NCI-H2029 treated with DMSO at 0.1 percent for 48 hours (cell line): ENCODE measurements at places on chromosomes 6 and 20.

DNA sequence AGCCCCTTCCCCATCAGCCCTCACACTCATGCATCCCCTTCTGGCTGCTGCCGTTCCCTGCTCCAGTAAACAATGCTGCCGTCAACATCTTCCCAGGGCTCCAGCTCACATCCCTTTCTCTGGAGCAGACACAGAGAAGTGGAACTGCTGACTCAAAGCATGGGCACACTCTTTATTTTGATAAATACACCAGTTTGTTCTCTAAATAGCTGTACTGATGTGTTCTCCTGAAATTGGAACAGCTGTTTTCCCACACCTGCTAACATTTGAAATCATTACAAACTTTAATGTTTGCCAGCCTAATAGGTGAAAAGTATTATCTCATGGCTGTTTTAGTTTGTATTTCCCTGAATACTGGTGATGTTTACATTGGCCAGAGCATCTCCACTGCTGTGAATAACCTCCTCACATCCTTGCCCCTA is 102.1 kb upstream of the NXT1 start:
- no peak for DNase-seq

DNA sequence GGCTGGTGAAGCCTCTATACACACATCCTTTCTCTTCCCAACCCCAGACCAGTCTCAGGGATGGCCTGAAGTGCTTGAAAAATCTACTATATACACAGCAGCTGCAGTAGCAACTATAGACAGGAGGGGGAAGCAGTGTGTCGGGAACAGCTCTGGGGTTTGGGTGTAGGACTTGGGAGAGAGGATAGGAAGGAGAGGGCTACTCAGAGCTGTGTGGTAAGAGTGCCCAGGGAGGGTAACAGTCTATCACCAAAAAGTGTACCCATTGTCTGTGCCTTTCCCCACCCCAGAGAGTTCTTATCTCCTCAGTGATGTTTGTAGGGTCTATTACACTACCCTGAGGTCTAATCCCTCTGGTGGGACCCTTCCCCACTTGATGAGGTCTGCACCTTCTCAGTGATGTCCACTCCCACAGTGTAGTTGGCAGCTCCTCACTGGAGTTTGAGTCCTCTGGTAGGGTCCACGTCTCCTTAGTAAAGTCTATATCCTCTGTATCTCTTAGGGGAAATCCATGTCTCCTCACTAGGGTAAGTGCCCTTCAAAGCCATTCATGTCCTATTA is 1.5 kb upstream of the GGT7 start:
- peak; percentile 90 for DNase-seq

DNA sequence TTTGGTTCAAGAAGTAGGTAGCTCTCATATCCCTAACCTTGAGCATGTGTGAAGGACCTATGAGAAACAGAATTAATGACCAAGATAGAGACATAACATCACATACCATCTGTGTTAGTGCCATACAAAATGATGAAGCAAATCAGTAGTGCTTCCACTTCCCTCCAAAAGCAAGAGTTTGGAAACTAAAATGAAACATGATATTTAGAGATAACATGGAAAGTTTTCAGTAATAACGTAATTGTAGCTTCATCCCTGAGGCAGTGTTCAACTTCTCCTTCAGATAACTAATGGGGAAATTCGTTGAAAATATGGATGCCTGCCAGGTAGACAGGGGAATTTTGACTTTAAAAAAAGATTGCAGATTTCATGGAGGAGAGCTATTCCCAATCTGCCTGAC is 248.4 kb upstream of the IRAK1BP1 start:
- DNase-seq: no peak

- no peak for DNase-seq
Measured at GRCh38 chr6:165880686-165881085, 217.6 kb upstream of the PDE10A start.

GRCh38 chr20:57482796-57483195 is 42.1 kb downstream of the CTCFL start:
- no peak for DNase-seq

DNA sequence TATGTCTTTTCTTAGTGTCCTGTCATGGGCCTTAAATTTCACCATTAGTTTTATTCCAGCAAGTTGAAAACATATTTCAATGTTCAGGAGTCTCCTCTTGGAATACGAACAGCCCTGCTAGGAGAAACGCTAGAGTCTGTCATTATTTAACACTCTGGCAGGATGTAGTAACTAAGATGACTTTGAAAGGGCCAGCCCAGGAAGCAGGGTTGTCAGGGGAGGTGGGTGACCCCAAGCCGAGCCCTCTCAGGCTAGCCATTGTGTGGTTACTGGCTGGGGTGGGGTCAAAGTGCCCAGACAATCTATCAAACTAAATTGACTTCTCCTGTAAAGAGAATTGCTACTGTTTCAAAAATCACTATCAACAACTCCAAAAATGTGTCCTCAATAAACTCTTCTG is 67.8 kb downstream of the LY86 start:
- no peak for DNase-seq

GRCh38 chr20:22690616-22691179 is 106.3 kb upstream of the FOXA2 start:
- no peak for DNase-seq
